ENCODE measurements at places on chromosomes 11 and 22. TPM values are rescaled to one million over a fixed set of nuclear protein-coding genes. Genes with fewer than 3 reads are reported as not detected.

DNA sequence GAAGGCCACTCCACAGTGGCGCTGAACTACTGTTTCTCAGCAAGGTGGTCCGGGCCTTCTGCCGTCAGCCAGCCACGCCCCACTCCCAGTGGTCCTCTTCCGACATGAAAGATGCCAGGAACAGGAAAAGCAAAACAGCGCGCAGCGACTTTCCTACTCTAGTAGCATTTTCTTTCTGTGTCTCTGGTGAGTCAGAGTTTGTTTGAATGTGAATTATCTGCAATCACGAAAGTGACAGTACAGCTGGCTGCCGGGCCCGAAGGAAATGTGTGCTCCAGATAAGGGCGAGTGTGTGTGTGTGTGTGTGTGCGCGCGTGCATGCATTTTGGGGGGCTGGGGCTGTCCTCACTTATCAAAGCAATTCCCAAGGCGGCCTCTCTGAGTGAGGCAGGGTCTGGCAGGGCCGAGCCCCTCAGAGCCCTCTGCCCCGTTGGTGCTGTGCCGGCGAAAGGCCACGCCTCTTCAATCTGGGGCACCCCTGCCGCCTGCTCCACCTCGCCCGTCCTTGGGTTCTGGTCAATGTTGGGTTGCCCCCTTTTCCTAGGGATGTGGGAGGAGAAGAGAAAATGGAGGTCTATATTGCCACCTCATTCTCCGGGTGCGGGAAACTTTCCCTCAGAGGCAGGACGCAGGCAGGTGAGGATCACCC is 288.5 kb downstream of the KIRREL3 start:
- no peak for DNase-seq

GRCh38 chr11:100220801-100221200 is 466.3 kb upstream of the ARHGAP42 start:
- no peak for DNase-seq

DNA sequence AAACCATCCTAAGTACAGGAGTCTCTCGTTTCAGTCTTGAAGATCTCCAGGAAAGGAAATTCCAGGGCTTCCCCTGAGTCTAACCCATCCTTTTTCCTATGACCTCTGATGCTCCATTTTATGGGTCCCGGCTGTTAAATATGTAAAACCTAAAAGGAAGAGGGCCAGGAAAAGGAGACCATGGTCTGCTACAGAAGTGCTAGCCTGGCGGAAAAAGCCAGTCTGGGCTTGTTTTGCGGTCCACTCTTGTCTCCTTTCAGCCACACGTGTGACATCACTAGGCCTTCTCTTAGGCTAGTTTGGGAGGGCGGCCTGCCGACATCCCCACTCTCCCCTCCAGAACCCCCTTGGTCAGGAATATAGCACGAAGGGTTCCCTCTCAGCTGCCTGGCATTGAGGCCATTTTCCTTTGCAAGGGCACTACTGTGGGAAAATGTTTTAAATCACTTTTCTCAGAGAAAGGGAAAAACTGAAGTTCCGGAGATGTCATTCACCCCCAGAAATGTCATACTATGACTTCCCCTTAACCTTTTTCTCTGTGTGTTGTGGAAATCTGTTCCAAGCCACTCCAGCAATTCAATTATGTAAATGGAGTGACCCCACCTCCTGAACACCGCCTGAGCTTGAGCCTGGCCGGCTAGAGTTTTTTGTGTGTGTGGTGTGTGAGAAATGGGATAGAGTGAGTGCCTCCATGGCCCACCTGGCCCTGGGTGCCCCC is 86.9 kb downstream of the UBASH3B start:
- no peak for DNase-seq

DNA sequence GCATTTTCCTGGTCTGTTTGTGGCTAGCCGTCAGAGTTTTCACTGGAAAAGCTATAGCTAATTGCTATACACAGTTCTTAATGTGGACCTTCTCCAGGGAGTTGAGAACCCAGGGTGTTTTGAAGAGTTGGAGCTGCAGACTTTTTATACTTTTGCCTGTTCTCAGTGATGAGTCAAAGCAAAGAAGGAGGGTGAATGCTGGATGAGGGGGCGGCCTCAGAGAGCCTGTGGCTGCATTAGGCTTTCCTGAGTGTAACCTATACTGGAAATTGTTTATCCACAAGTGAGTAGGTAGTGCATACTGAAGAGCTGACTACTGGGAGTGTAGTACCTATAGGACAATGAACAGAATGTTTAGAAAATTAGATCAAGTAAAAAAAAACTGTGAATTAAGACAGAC is 79.7 kb upstream of the HORMAD2 start:
- DNase-seq: no peak

DNA sequence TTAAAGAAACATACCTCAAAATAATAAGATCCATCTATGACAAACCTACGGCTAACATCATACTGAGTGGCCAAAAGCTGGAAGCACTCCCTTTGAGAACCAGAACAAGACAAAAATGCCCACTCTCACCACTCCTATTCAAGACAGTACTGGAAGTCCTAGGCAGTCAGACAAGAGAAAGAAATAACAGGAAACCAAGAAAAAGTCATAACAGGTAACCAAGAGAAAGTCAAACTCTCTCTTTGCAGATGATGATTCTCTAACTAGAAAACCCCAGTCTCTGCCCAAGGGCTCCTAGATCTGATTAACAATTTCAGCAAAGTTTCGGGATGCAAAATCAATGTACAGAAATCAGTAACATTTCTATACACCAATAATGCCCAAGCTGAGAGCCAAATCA is 35.6 kb downstream of the TMEM123 start:
- no peak for DNase-seq

DNA sequence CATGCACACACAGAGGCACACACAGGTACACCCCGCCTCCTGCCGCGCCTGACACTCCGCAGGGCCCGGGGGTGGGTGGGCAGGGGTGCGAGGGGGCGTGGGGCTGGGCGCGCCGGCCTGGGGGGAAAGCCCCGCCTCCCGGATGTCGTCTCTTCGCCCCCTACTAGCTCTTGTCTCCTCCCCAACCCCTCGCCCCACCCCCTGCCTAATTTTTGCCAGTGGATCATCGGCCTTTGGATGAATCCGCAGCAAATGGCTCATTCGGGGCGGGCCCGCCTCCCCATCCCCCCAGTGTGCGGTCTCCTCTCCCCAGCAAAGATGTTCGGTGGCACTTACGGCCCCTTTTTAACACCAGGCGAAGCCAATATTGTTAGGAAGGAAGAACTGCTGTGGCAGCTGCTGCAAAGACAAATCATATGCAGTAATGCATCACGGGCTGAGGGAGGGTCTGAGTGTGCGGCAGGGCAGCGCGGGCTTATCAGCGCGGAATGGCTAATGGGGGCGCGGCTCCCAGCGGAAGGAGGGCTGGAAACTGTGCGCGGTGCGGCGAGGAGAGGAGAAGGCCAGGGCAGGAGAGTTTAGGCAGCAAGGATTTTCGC is 13.4 kb upstream of the NECTIN1 start:
- DNase-seq: no peak

- DNase-seq: no peak
These were observed 239.8 kb upstream of the ARHGAP20 start for GRCh38 chr11:110951950-110952503.

DNA sequence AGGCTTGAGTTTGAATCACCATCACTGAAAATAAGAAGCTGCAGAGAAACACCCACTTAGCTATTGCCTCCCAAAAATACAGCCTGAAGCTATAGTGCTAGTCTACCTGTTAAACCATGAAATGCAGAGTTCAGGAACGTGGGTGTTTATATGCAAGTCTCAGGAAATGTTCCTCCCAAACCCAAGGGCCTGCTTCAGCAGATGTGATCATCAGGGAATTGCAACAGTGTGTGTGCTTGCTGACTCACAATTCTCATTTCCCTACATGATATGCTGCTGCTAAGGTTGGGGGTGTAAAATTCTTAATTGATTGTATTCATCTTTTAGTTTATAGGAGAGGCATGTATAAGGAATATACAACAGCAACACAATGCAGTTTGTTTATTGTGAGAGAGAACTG is 49.6 kb downstream of the NUP98 start:
- DNase-seq: no peak

DNA sequence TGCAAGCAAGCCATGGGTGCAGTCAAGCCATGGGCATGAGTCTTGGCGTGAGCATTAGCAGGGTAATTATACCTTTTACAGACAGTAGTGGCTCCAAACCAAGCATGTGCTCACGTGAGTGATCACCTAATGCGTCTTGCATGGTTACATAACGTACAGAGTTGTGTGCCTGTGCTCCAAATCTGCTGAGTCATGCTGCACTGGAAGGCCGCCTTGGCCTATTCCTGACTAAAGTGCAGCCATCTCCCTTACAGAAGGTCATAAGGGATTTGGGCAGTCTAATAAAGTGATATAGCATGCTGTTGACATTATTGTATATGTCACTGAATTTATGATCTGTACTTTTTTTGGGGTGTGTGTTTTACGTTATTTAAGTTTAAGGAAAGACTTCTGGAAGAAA is 102.4 kb downstream of the ARHGAP42 start:
- DNase-seq: peak; percentile 65

GRCh38 chr11:57410287-57410686 is 16.6 kb downstream of the SLC43A3 start:
- DNase-seq: no peak

DNA sequence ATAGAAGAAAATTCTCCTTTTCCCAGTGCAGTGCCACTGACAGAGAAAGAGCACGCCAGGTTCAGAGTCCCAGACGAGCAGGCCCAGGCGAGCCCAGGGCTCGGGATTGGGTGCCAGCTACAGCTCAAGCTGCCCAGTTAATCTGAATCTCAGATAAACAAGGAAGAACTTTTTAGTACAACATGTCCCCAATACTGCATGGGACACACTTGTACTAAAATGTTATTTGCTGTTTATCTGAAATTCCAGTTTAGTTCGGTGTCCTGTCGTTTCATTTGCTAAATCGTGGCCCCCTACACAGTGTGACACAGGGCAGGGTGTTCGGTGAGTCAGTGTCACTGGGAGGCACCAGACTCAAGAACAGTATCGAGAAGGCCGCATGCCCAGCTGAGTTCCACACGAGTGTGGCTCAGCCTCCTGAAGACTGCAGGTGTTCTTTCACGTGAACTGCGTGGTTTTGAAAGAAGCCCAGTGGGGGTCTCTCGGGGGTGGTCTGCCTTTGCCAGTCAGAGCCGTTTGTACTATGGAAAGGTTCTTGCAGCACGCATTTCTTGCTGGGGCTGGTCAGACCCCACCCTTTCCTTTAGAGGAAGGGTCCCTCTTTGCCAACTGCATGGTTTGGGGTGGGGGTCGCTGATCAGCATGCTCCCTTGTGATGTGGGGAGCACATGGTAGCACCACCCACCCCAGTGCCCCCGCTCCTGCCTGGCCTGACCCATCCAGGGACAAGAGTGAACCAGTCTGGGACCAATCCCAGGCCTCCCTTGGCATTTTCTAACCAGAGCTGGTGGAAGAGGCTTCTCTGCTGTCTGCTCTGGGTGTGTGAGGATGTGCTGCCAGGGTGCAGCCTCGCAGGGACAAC is 115.6 kb upstream of the B3GAT1 start:
- DNase-seq: peak; percentile 40

DNA sequence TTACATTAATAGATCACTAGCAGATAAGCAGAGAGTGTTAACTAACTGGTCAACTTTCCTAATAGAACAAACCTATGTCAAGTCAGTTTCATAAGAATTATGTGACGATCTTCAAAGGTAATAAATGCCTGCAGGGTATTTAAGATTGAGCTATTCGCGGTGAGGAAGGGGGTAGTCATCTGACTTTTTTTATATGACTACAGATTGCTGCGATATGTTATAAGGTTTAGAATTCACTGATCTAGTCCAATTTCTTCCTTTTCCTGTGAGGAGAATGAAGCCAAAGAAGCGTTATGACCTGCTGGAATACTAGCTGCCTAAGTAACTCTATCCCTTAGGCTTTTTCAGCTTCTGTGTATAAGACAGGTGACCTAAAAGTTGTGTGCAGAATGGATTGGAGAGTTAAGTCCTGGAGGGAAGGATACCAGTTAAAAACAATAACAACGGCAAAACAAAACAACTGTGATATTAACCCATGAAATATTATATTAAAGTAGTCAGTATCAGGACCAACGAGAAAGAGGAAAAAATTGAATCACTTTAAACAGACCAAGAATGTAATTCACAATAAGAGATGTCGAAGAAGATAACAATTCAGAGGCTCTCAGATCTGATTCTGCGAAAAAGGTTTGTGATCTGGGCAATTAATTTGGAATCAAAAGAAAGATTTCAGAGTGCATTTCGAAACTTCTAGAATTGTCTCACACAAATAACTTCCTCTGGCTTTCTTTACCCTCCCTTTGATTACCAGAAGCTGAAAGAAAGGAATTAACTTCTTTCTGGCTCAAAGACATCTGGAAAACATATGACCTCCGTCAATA is 630 bp downstream of the CASP4 start:
- DNase-seq: no peak

GRCh38 chr11:67264877-67265632 is 1.2 kb upstream of the GRK2 start:
- peak; percentile 64 for DNase-seq

GRCh38 chr11:64745189-64745520 is 1.2 kb upstream of the RASGRP2 start:
- DNase-seq: peak; percentile 89

- DNase-seq: no peak
These were observed 6.3 kb upstream of the APOL5 start for GRCh38 chr22:35711336-35711735.

- DNase-seq: peak; percentile 89
These were observed 25.6 kb downstream of the ARRB1 start for GRCh38 chr11:75325713-75326438.

- DNase-seq: no peak
These were observed 26.7 kb downstream of the OR6Q1 start for GRCh38 chr11:58057481-58057880.

DNA sequence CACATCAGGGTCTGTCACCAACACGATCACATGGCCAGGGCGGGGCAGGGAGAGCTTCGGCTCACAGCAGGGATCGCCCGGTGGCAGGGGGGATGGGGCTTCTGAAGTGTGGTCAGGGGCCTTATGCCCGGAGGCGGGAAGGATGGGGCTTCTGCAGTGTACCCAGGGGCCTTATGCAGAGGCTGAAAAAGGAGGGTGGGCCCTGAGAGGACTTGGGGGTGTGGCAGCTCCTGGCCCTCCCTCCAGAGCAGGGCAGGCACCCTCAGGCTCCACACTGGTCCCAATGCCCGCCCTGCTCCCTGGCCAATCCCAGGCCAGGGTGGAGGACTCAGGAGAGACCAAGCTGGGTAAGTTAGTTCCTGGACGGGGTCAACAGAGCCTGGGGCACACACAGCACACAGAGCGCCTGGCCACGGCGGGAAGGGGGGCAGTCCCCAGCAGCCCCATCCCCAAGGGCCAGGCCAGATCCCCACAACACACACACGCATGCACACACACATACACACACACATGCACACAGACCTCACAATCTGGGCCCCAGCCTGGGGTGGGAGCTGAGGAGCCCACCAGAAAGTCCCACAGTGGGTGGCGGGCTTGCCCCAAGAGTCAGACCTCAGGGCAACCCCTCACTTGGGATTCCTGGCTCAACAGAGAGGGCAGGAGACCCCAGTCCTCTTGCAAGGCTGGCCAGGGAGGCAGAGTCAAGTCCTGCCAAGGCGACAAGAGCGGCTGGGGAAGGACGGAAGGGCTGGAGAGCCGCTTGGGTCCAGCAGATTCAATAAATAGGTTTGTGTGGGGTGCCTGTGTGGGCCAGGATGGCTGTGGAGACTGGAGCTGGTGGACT is 1.1 kb upstream of the CEND1 start:
- no peak for DNase-seq

- DNase-seq: no peak
These were observed 43.2 kb upstream of the FADD start for GRCh38 chr11:70159627-70160570.

CRELD2 gene
- 15.5 TPM for total RNA-seq

STIP1 gene
- total RNA-seq: 58.2 TPM

PACSIN2 gene
- total RNA-seq: 50.4 TPM

CAVIN3 gene
- total RNA-seq: 167 TPM

NRGN gene
- not detected for total RNA-seq

CRYBA4 gene
- not detected for total RNA-seq

APOA4 gene
- not detected for total RNA-seq

JAM3 gene
- total RNA-seq: 69.4 TPM

PHOX2A gene
- 0.82 TPM for total RNA-seq

CDC42BPG gene
- 0.16 TPM for total RNA-seq

ESAM gene
- 4.6 TPM for total RNA-seq
